ENCODE measurements at places on chromosomes 6 and 20.

GRCh38 chr20:63441136-63442099 is 31.0 kb downstream of the KCNQ2 start:
- no peak for DNase-seq

DNA sequence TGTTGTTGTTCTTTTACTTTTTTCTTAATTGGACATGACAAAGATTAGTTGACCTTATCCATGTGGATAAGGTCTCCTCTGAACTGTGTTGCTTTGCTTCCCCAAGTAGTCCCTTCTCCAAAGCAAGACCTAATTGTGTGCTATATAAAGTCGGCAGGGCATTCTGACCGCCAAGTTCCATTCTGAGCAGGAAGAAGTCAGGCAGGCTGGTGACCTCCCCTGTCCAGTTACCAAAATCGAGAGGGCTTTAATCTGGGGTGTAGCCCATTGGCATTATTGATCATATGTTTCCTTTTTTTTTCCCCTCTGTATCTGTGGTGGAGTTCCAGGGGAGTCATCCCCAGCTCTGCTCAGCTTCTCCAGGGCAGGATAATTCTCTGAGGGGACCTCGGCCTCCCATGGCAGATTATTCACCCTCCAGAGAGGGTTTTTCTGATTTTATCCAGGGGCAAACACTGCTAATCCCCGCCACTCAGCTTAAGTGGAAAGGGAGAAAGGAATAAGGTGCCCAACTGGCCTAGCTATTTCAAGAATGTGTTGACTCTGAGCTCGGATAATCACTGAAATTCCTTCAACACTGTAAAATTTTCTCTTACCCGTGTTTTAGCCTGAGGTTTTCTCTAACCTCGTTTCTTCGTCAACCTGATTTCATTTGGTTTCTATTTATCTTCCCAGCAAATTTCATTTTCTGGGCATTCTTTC is 71.8 kb upstream of the L3MBTL3 start:
- no peak for DNase-seq

- no peak for DNase-seq
Observed at GRCh38 chr6:19921786-19922185, 84.6 kb downstream of the ID4 start.

DNA sequence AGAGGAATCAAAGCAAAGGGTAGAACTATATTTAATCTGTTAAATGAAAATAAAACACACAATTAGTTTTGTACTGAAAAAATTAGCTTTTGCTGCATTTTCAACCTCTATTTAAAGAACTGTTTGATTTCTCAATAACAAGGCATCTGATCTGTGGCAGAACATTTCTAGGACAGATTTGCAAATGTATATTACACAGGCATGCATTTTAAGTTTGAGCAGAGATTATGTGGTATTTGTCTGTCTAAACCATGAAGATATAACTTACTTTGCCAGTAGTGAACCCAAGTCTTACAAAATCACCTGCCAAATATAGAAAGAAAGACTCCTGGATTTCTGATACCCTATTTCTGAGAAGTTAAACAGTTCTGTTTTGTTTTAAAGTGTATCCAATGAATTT is 71.9 kb downstream of the TFAP2B start:
- DNase-seq, result no peak

DNA sequence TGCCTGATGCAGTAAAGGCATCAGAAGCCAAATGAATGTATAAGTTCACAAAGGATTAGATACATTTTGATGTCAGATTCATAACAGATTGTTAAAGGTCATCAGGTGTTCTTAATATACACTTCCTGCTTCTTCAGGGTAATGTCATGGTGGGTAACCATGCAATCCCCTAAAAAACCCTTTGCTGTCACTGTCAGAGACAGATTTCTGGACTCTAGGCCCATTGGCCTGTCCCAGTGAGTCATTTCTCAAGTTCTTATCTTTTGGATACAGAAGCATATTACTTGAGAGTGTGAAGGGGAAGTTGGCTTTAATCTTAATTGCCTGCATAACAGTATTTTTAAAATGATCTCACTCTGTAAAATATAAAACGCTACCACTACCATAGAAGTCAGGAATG is 895.6 kb upstream of the MAP3K7 start:
- DNase-seq, result peak; percentile 0

DNA sequence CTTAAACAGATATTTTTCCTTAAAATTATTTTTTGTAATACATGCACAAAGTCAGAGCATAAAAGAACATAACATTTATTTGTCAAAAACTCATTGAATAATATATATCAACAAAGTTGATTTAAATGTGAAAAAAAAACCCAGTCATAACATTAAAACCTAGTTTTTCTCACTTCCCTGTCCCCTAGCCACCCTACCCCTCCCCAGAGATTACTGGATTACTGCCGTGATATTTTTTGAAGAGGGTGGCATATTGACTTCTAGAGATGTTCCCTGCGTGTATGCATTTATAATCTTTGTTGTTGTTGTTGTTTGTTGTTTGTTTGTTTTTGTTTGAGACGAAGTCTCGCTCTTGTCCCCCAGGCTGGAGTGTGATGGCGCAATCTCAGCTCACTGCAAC is 52.4 kb upstream of the ARMC2 start:
- no peak for DNase-seq

- no peak for DNase-seq
Observed at GRCh38 chr20:40287683-40288082, 401.4 kb downstream of the MAFB start.

GRCh38 chr20:32339116-32339515 is 19.0 kb upstream of the ASXL1 start:
- DNase-seq, result no peak

GRCh38 chr6:74320715-74321114 is 624.7 kb downstream of the CD109 start:
- no peak for DNase-seq

GRCh38 chr6:166707045-166707444 is 80.0 kb upstream of the RPS6KA2 start:
- DNase-seq, result peak; percentile 21

GRCh38 chr20:50083034-50083433 is 29.9 kb downstream of the UBE2V1 start:
- no peak for DNase-seq

DNA sequence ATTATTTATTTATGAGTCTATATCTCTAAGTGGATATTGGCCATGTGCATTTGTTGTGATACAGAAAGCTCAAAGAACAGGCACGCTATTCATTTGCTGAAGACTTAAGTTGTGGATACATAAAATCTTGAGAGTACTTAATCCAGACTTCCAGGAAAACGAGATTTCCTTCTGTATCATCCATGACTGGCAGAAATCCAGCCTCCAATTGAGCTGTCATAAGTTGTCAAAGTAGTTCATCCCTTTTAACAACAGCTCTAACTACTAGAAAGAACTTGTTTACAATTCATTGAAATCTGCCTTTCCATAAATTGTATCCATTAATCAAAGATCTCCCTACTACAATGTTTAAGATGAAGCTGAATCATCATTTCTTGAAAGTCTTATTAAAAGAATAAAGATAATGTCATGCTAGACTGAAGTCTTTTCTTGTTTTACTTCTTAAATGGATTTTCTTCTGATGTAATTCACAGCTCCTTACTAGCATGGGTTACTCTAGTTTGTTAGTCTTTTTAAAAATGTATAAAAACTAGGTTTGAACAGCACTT is 447.3 kb upstream of the CITED2 start:
- no peak for DNase-seq

- no peak for DNase-seq
Observed at GRCh38 chr6:78911218-78911940, 44.0 kb downstream of the IRAK1BP1 start.

- peak; percentile 76 for DNase-seq
Observed at GRCh38 chr6:33384581-33385020, 7.0 kb upstream of the KIFC1 start.

DNA sequence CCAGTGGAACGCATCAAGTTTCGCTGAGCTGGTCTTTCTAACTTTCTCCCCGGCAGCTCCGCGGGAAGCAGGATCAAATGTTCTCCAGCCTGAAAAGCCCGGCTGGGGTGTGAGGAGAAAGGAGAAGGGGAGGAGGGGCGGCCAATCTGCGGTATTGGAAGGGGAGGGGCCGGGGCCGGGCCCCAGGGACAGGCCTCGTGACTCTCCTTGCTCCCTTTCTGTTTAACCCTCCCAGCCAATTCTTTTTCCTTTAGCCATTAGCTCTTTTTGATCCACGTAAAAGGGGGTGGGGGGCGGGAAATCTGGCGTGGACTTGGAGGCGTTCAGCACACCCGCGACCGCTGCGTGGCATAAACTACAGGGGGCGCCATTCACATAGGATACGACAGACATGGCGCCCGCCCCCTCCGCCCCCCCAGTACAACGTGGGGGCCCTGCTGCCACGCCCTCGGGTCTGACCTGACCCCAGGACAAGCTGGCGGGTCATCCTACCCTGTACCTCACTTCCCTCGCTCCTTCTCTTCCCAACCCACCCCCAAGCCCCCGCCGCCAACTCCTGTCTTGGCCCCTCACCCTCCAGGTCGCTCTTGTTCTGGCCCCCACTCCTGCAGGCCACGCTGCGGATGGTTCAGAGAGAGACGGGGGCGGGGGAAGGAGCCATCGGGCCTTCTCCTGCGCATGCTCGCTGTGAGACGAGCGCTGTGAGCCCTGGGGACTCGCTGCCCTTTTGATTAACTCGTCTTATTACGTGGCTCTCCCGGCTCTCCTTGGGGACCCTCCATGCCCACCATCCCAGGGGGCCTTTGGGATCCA is 7.8 kb upstream of the MDGA1 start:
- DNase-seq, result peak; percentile 92

GRCh38 chr20:37904008-37904642 is 1.2 kb downstream of the VSTM2L start:
- no peak for DNase-seq

DNA sequence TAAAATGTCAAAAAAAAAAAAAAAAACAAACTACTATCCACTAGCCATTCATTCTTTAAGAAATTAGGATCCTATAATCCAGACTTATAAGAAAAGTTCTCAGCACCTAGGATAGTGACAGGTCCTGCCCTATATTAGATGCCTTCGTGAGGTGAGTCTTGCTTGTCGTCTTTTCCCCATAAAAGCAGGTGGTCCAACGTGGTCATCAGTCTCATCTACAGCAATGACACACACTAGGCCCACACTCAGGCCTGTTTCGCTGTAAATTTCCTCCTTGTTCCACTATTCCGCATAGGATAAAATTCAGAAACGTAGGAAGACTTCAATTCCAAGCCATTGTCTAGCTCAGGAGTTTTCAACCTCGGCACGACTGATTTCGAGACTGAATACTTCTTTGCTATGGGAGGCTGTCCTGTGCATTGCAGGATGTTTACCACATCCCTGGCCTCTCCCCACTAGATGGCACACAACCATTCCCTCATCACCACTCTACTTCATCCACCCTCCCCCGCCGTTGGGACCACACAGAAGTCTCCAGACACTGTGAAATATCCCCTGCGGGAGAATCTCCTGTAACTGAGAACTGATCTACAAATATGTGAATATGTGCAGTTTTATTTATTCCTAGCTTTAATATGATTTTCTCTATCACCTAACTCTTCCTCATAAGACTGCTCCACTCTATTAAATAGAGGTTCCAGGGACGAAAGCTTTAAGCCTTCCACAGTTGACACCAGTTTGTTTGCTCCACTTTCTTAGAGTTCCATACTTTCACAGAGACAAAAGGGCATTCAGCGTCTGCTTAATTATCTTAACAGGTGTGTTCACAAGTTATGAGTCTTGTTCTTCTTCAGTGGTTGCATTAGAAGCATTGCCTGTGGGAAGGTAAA is 346.3 kb downstream of the BMP2 start:
- DNase-seq, result peak; percentile 40

DNA sequence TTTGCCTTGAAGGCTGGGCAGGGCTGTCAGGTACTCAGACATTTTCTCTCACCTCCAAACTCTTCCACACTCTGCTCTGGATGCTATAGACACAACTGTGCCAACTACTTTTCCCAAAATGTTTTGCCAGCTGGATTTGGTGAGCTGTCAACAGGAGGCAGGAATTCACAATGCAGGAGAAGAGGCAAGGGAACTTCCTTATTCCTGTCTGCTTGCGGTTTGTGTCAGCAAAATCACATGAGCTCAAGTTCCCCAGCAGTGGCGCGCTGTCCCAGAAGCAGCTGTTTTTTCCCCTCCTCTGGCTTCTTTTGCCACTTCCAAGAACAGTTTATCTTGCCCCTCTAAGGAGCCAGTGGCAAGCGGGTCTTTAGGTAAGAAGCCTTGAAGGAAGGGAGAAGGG is 608.2 kb downstream of the PRKN start:
- DNase-seq, result no peak

DNA sequence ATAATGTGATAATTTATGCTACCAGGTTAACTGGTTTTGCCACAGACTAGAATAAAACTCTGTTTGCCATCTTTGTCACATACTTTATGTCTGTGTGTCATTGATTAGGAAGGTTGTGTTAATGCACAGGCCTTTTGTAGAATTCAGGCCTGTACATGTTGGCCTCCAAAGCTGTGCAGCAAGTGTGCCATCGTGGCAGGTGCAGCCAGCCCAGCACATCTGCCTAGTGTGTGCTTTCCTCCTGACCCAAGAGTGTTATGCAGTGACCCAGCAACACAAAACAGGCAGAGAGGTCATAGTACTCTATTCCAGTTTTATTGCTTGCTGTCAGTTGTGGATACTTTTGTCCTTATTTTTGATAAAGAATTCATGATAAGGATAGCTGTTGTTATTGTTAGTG is 3.7 kb downstream of the MAP3K4 start:
- no peak for DNase-seq

GRCh38 chr20:3929713-3930060 is 40.5 kb downstream of the PANK2 start:
- DNase-seq, result no peak

GRCh38 chr20:1646975-1647431 is 10.6 kb downstream of the SIRPG start:
- no peak for DNase-seq

DNA sequence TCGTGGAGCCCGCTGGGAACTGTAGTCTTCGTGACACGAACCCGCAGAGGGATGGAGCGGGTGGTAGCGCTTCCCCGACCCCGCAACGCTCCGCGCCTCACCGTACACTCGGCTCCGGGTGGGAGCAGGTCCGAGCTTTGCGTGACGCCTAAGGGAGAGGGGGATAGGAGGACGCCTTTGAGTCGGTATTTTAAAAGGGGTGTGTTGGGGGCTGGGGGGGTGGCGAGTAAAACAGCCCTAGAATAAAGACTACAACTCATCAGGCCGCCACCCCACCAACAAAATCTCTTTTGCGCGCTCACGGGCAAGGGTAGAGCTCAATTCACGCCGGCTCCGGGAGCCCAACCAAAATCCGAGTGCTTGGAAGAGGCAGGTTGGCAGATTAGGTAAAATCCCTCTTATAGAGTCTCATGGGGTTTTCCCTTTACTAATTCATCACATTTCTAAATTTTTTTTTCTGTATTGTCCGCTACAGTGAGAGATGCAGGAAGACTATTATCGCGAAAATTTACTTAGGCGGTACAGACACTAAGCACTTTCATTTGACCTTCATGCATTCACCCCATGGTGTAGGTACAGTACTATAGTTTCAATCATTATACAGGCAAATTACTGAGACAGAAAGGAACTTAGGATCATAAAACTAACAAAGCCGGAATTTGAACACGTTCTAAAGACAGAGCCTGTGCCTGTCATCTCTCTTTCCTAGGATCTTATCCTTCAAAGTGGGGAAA is 706 bp upstream of the SNX14 start:
- peak; percentile 39 for DNase-seq

DNA sequence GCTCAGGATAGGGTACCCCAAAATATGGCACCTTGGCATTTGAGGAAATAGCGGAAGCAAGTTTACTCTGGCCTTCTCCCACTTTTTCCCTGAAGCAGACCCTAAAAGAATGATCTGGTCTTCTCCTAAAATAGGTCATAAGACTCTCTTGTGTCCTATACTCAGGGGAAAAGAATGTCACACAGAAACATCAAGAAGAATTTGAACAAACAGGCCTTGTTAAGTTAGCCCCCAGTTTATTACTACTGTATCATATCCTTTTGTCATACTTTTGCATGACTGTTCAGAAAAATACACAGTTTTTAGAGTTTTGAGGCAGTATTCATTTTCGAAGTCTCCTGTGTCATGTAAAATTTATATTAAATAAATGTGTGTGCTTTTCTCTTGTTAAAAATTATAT is 12.5 kb downstream of the TAAR2 start:
- DNase-seq, result no peak
